CD8-positive, alpha-beta T cell (primary cell): ENCODE measurements at places on chromosomes 5 and 9. TPM values are rescaled to one million over a fixed set of nuclear protein-coding genes. Genes with fewer than 3 reads are reported as not detected.

- DNase-seq = no peak
Observed at GRCh38 chr5:172871536-172871935, 37.5 kb downstream of the ERGIC1 start.

- no peak for DNase-seq
Observed at GRCh38 chr5:173664154-173664526, 47.7 kb upstream of the BOD1 start.

DNA sequence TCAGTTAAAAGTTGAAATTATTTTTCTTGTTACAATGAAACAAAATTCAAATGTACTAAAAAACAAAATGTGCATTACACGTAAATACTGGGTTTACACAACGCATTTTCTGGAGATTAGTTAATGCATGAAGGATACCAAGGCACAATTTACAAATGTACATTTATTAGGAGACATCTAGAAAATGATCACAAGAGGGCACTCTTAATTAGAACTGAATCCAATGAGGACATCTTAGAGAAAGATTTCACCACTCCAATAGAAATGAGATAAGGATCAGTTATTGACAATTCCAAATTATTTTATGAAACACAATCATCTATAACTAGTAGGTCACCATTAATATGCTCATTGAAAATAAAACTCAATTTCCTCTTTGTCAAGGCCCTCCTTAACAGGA lies 36.6 kb upstream of the CDH12 start:
- no peak for DNase-seq

- no peak for DNase-seq
Observed at GRCh38 chr5:107878661-107879060, 207.9 kb upstream of the EFNA5 start.

DNA sequence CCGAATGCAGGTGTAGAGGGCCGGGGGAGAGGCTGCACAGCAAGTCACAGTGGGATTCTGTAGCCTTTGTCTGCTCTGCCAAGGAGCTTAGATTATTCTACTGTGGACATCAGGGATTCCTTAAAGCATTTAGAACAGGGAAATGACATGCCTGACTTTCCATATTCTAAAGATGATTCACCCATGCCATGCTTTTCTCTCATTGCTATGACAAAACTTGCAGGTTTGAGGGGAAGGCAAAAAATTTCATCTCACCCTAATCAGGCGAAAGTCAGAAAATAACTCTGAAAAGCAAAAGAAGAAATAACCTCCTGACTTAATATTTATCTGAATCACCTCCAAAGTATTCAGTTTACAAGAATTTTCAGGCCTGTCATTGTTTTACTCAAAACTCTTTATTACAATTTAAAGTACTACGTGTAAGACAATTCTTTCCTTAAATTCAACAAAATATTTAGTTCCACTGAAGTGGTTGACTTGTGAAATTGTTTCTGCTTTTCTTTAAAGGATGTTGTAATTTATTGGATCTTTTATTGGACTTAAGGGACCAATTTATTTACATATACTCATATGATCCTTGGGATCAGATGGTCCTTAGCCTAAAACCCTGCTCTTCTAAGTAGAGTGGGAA lies 30.0 kb upstream of the GAS1 start:
- DNase-seq = no peak

- no peak for DNase-seq
Observed at GRCh38 chr9:112569186-112569585, 82.6 kb downstream of the KIAA1958 start.

DNA sequence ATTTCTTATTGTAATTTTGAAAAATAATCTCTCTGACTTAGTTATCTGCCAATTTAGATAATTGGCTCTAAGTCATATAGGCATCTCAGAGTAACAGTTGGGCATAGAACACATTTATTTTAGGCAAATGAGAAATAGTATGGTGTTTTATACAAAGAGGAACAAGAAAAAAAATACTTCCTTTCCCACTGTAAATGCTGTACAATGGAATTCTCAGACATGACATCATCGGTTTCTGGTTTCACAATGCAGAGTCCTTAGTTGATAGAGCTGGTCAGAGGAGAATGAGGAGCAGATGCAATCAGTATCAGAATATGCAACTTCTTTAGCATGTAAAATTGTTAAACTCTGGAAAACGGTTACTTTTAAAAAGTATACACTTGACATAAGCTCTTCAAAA lies 49.4 kb downstream of the PLK2 start:
- no peak for DNase-seq

DNA sequence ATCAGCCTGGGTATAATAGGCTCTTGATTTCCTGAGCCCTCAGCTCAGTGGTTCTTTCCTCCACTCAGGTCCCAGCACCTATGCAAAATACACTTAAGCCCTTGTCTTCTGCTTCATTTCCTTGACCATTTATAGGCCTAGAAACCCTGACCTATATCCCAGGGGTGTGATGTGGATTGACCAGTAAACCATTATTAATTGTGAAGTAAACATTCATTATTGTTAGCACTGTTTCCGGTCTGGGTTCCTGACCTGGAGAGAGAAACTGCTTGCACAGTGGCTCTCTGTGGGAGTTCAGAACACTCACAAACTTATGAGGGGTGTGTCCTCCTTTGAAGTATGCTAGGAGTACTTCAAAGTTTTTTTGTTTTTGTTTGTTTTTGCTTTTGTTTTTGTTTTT lies 19.6 kb upstream of the TOMM5 start:
- no peak for DNase-seq

GRCh38 chr5:172530406-172530805 lies 76.1 kb upstream of the SH3PXD2B start:
- DNase-seq = no peak

DNA sequence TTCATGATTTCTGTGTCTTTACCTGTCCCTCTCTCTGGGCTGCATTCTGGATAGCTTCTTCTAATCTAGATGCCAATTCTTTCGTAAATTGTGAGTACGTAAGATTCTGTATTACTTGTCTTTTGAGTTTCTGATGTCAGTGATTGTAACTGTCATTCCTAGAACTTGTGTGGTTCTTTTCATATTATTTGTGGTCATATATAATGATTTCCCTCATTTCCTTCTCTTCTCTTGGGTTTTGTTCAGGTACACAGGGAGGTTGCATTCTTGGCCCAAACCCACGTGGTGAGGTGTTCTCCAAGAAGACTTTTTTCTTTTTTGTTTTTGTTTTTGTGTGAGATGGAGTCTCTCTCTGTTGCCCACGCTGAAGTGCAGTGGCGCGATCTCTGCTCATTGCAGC lies 13.8 kb downstream of the UGCG start:
- no peak for DNase-seq

DNA sequence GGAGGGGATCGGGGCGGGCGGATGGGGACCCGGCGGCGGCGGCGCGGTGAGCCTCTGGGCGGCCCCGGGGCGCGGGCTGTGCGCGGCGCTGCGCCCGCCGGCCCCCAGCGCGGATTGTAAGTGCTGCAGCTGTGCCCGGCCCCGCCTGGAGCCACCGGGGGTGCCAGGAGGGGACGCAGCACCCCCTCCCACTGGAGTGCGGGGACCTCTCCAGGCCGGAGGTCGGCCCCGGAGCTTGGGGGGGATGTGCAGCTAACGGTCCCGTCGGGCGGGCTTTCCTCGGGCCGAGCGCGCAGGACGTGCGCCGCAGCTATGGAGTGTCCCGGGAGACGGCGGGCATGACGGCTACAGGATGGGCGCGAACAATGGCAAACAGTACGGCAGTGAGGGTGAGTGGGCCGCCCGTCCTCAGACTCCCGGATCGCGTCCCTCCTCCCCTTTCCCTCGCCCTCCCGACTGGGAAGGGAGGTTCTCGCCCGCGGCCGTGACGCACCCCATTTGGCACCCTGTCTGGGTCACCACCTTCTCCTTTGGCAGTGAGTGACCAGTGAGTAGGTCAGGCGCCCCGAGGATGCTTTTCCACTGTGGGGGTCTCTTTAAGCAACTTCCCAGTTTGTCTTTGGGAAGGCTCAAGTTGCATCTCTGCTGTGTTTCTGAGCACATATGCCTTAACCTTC lies 483 bp downstream of the FBXL7 start:
- DNase-seq = no peak

DNA sequence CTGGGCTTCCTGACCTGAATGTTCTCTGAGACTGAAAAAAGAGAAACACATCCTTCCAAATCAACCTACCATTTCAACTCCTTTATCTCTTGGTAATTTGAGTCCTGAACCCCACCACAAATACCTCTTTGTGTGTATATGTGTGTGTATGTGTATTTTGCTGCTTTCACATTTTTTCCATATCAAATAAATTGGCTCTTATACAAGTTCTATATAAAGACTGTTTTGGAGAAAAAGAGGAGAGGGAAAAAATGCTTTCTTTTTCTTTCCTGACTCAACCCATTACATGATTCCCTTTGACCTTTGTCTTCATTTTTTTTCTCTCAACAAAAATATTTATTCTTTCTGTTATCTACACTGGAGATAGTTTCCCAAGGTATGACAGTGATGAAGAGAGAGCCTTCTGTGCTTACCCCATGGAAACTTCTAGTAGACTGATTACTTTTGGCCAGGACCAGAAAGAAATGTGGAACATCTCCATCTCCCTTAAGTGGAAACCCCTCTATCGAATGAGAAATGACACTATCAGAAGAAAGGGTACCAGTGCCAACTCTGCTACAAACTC lies 85.3 kb downstream of the PAPPA start:
- no peak for DNase-seq

DNA sequence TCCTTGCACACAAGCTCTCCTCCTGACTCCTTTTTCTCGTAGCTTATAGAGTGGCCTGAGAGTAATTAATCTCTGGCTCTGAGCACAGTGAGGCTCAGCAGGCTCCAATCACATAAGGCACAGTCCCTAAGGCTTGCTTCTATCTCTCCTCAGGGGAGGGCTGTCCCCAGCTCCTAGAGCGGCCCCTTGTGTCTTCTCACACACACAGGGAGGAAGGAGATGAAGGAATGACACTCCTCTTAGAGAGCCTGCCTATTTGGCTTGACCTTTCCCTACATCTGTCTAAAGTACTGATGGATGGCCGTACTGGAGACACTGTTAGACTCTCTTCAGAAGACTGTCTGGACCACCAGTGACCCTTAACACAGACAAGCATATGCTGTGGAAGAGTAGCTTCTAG lies 12.9 kb downstream of the TAS2R1 start:
- no peak for DNase-seq

GRCh38 chr5:173204185-173204979 lies 30.6 kb downstream of the NKX2-5 start:
- DNase-seq = peak; percentile 43

DNA sequence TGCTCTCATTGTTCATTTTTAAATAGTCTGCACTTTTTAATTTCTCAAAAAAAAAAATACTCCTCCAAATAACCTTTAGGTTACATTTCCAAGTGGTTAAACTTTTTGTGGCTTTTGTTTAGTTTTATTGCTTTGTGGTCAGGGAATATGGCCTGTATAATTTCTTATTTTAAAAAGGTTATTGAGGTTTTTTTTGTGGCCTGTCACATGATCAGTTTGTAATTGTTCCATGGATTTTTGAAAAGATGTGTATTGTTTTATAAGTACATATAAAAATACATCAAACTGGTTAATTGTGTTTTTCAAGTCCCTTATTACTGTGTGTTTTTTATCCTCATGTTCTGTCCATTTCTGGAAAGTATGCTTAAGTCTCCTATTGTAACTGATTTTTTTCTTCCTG lies 64.0 kb downstream of the ZNF618 start:
- DNase-seq = no peak

DNA sequence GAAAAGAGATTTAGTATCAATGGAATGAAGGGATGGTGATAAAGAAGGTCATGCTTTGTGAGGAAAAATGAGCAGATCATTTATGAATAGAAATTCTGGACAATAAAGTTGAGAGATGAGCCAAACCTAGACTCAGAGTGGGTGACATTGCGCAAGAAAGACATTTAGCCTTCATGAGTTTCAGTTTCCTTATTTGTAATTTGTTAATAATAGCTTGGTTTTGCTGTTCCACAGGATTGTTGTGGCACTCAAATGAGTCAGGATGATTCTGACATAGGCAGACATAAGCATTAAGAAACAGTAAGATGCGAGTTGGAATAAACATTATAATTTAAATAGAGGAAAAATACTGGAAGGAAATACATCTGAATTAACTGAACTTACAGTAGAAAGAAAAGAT lies 34.8 kb downstream of the ITGA2 start:
- no peak for DNase-seq

DNA sequence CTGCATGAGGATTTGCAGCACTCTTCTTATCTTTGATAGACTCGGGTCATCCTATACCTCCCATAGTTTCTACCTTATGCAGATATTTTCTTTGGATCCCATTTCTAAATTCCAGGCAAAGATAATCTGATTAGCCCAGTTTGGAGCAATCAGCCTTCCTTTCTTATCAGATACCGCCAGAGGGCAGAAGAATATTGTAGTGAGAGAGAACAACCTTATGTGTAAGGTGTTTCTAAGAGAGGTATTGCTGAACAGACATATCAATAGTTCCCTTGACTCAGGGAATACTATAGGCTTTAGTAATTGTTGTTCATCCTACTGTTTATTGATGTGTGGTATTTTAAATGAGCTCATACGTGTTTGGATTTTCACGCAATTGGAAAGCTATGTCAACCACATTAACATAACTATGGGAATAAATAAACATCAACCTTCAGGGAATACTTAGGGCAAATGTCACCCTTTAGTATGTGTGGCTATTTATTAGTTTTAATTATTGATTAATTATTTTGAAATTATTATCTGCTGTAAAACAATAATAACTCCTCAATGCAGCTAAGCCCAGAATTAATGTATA lies 1435.2 kb upstream of the CDH9 start:
- DNase-seq = no peak

- no peak for DNase-seq
Observed at GRCh38 chr5:171989276-171989675, 17.2 kb downstream of the FBXW11 start.

GRCh38 chr5:171418982-171419687 lies at the start of gene FGF18:
TSS of gene FGF18 (plus strand) at chr5:171419647. CDS start at chr5:171420200, 553 bp downstream.
- no peak for DNase-seq

DNA sequence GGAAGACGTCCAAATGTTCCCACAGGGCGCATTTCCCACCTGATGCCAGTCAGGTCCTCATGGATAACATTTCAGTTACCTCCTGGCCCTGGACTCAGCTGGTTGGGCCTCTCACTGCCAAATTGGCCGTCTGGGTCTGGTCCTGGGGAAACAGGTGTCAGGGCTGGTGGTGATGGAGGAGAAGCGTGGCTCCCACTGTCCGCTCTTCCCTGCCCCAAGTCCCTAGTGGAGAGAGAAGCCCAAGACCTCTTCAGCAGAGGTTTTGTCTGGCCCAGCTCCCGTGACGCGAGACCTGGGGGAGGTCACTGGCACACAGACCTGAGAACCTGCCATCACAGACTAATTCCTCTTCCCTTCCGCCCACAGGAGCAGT lies 27.8 kb upstream of the PRDM12 start:
- DNase-seq = no peak

DNA sequence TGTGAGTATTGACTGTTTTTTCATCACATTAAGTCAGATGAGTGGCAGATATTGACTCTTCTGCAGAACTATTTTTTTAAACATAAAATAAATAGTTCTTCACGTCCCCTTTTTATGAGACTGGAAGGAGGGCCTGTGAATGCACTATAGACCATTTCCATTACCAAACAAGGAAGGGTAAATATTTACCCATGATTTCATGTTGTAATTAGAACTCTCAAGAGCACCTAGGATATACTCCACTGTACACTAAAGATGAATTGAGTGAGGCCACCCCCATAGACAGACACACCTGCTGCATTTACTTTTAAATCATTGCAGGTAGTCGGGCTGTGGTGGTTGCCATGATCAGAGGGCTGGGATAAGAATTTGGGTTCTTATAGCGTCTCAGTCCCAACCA lies 22.6 kb downstream of the SLC36A1 start:
- DNase-seq = no peak

IL3 gene
- not detected for total RNA-seq

SPEF2 gene
- total RNA-seq = 4.7 TPM

PRELID1 gene
- 23.7 TPM for total RNA-seq

OMD gene
- total RNA-seq = not detected

PCDHA9 gene
- total RNA-seq = not detected

PRUNE2 gene
- not detected for total RNA-seq

DMRT2 gene
- total RNA-seq = not detected

PGGT1B gene
- 55.2 TPM for total RNA-seq

TERT gene
- total RNA-seq = not detected
